Stimulated activated naive CD8-positive, alpha-beta T cell treated with anti-CD3 and anti-CD28 coated beads, Interleukin-15, amount 100 ng/mL, for 72 hours (primary cell): ENCODE measurements at places on chromosomes 3 and 15.

DNA sequence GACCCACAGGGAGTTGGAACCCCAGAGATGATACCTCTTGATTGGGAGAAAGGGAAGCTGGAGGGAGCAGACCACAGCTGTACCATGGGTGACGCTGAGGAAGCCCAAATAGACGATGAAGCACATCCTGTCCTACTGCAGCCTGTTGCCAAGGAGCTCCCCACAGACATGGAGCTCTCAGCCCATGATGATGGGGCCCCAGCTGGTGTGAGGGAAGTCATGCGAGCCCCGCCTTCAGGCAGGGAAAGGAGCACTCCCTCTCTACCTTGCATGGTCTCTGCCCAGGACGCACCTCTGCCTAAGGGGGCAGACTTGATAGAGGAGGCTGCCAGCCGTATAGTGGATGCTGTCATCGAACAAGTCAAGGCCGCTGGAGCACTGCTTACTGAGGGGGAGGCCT is 201.1 kb downstream of the AKAP13 start:
- peak; percentile 33 for DNase-seq

- DNase-seq: peak; percentile 40
These were observed 342.8 kb upstream of the ARPP21 start for GRCh38 chr3:35296533-35296932.

GRCh38 chr3:173268781-173269180 is 127.7 kb upstream of the SPATA16 start:
- no peak for DNase-seq

GRCh38 chr3:67678665-67679064 is 24.3 kb upstream of the SUCLG2 start:
- DNase-seq: no peak

GRCh38 chr15:38530113-38530512 is 34.5 kb downstream of the RASGRP1 start:
- DNase-seq: peak; percentile 55

GRCh38 chr3:113602836-113603235 is 70.5 kb downstream of the SIDT1 start:
- DNase-seq: no peak

- DNase-seq: no peak
These were observed 109.6 kb upstream of the CTDSPL start for GRCh38 chr3:37751967-37752648.

DNA sequence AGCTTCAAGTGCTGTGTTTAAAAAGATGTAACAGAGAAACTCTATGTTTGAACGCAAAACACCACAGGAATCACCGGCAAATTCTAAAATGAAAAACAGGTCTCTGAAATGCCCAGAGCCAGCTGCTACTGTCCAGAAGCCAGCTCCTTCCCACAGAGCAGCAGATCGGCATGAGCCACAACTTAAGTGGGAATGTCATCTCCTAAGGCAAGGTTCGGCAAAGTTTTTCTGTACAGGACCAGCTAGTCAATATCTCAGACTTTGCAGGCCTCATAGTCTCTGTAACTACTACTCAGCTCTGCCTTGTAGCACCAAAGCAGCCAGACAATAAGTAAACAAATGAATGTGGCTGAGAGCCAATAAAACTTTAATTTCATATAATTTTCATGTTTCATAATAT is 4.9 kb downstream of the PLOD2 start:
- DNase-seq: no peak

DNA sequence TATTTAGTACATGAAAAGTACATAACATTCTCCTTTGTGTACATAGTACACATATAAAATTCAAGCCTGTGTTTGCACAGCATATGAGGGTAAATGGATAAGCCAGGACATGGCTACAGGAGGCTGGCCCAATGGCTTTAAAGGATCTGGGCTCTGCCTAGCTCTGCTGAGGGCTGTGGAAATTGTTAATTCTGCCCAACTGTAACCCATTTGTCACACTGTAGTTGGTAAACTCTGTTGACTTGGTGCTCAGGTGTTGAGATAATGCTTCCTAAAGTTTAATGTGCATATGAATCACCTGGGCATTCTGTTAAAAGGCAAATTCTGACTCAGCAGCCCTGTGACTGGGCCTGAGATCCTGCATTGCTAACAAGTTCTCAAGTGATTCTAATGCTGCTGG is 196.5 kb upstream of the ZPLD1 start:
- DNase-seq: no peak
